ENCODE measurements at places on chromosomes 1 and 21. TPM values are rescaled to one million over a fixed set of nuclear protein-coding genes. Genes with fewer than 3 reads are reported as not detected.

The FMO3 gene
- total RNA-seq, result 0.50 TPM

The ARTN gene
- 28.7 TPM for total RNA-seq

The SLC30A10 gene
- 0.07 TPM for total RNA-seq

The AADACL3 gene
- total RNA-seq, result not detected

The DIO1 gene
- total RNA-seq, result not detected

Measured in nasal cavity respiratory epithelium epithelial cell of viscerocranial mucosa (primary cell).